ENCODE measurements at places on chromosomes 1 and 21. TPM values are rescaled to one million over a fixed set of nuclear protein-coding genes. Genes with fewer than 3 reads are reported as not detected.

MX2 gene
- 37.2 TPM for polyA plus RNA-seq

DVL1 gene
- polyA plus RNA-seq, result 1.6 TPM

ITSN1 gene
- polyA plus RNA-seq, result 2.7 TPM

CD1D gene
- polyA plus RNA-seq, result not detected

NUF2 gene
- 0.99 TPM for polyA plus RNA-seq

GPR37L1 gene
- polyA plus RNA-seq, result 0.08 TPM

TFF1 gene
- polyA plus RNA-seq, result not detected

PTPN22 gene
- polyA plus RNA-seq, result 83.2 TPM

SELENON gene
- 4.6 TPM for polyA plus RNA-seq

- DNase-seq, result no peak
These were observed 68.1 kb downstream of the JAK1 start for GRCh38 chr1:64898107-64898861.

DNA sequence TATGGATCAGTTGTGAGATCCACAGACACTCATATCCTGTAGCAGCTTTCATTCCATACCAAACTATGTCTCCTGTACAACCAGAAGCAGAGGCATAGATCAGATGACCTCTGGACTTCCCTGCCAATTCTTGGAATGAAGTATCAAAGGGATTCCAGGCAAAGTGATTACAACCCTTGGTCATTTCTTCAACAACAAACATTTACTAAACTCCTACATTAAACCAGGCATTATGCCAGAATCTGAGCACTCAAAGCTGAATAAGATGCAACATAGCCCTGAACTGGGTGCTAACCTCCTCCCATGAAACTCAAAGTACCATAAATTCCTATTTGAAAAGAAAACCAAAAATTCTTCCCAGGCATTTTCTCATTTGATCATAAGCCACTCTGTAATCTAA lies 121.2 kb upstream of the SGIP1 start:
- no peak for DNase-seq

DNA sequence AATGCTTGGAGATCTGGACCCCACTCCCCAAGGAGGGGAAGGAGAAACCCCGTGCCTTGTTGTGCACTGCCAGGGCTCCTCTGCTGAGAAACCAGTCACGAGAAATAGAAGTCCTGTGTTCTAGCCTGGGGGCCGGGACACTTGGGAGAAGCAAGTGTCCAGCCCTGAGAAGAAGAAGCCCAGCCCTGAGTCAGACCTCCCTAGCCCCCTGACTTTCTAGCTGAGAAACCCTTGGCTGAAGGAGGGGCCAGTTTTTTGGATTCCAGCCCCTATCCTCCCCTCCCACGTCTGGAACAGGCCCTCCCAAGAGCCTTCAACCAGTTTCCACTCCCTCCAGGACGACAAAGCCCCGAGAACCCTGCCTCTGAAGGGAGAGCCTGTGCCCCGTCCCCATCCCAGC lies 100.5 kb downstream of the NAV1 start:
- no peak for DNase-seq

DNA sequence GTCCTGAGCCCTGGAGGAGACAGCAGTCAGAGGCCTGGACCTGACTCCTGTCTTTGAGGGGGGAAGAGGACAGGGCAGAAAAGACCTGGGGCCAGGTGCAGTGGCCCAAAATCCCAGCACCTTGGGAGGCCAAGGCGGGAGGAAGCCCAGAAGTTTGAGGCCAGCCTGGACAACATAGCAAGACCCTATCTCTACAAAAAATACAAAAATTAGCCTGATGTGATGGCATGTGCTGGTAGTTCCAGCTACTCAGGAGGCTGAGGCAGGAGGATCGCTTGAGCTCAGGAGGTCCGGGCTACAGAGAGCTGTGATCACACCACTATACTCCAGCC lies 104.5 kb upstream of the ARHGEF16 start:
- no peak for DNase-seq

- DNase-seq, result no peak
These were observed 139.4 kb downstream of the RUNX1 start for GRCh38 chr21:34909492-34910292.

- no peak for DNase-seq
These were observed 195.1 kb downstream of the HLX start for GRCh38 chr1:221074332-221074731.

DNA sequence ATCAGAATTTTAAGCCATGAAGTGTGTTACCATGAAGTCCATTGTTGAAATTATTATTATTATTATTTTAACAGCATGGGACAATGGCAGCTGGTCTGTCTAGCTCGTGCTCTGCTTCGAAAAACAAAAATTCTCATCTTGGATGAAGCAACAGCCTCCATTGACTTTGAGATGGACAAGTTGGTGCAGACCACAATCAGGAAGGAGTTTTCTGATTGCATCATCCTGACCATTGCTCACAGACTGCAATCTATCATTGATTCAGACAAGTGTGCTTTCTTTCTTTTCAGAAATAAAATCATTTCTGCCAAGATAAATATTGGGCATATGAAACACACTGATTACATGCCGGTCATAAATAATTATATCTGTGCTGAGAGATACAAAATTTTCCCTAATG lies 21.0 kb downstream of the HSPA13 start:
- DNase-seq, result no peak

DNA sequence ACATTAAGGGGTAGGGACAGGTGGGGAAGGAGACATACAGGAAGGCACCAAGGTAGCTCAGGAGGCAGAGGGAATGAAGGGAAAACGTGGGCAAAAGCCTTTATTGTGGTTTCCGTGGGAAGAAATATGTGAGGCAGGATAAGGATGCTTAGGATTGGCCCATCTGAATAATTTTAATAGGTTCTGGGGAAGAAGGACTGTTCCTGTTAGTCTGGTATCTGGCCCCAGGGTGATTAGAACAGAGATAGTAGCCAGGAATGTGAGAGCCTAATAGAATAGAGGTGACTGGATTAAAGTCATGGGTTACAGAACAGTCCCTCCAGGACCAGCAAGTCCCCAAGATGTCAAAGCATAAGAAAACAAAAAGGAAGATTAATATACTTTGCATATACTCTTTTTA lies 545.2 kb upstream of the CAMK1G start:
- DNase-seq, result no peak

DNA sequence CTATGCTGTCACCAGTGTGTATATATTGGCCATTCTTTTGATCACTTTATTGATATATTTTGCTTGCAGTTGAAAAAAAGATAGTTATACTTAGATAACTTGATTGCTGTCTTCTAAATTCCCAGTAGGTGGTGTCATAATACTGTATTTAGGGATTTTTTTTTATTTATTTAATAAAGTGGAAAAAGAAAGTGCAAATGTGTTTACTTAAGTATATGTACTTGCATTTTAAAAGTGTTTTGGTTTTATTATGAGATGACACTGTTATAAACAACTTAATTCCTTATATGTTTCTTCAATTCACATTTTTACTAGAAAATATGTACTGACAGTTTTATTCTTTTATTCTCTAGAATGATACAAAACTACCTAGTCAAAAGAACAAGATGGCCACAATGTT lies 164.8 kb downstream of the USP25 start:
- DNase-seq, result no peak

GRCh38 chr1:59394706-59395425 lies 98.0 kb downstream of the FGGY start:
- DNase-seq, result no peak

DNA sequence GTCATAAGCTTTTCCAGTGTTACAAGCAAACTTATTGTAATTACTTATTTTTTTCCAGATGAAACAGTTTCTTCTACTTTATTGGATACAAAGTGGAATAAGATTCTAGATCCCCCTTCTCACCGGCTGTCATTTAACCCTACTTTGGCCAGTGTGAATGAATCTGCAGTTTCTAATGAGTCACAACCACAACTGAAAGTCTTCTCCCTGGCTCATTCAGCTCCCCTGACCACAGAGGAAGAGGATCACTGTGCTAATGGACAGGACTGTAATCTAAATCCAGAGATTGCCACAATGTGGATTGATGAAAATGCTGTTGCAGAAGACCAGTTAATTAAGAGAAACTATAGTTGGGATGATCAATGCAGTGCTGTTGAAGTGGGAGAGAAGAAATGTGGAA lies 95.5 kb downstream of the ZFYVE9 start:
- DNase-seq, result no peak

DNA sequence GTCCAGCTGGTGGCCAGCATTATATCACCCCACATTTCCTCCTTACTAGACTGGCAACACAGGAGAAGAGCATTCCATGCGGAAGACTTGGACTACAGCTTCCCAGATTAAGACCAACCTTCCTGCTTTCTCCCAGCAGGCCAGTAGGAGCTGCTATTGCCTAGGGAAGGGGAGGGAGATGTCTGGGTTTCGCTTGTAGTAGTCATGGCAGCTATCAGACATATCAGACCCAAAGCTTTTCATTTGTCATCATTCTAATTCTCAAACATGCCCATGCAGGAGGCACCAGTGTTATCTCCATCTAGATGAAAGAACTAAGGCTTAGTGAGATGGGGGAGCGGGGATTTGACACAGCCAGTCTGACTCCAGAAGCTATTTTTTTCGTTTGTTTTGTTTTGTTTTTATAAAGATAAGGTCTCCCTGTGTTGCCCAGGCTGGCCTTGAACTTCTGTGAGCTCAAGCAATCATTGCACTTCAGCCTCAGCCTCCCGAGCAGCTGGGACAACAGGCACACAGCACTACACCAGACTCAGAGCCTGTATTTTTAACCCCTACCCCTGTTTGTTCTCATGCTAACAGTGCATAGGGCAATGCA lies 4.5 kb downstream of the PLA2G2A start:
- no peak for DNase-seq

DNA sequence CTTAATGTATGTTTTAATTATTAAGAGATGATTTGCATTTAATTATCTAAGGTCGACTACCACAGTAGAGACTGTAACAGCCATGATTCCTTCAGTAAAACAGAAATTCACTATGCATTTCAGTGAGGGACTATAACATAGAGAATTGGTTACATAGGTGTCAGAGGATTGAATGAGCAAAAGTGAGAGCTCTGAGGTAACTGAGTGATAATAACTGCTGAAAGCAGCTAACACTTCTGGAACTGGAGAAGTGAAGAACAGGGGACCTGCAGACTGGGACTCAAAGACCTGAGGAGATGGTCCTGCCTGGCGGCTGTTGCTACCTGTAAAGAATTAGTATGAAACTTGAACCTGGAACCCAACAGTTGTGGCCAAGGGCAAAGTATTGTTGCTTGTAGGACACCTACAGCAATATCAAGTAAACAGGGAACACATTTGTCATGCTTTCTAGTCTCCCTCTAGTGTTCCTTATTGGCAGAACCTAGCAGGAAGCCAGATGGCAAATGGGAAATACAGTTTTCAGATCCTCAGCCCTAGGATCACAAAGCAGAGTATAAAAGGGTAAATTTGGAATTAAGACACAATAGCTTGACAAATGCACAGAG lies 110.6 kb downstream of the HS2ST1 start:
- no peak for DNase-seq

DNA sequence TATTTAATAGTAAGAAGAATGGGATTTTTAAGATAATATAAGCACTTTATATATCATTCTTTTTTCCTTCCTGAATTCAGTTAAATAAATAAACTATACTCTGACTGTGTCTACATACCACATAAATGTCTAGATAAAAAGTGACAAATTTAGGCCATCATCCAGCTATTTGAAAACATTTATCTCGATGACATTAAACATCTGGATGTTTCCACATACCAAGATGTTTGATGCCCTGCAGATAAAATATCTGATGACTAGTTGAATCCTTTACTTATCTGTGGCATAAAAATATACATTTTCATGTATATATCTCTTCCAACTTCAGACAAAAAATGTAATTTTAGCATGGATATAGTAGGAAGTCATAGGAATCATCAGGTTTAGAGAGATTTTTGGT lies 348.3 kb downstream of the DPYD start:
- DNase-seq, result no peak

DNA sequence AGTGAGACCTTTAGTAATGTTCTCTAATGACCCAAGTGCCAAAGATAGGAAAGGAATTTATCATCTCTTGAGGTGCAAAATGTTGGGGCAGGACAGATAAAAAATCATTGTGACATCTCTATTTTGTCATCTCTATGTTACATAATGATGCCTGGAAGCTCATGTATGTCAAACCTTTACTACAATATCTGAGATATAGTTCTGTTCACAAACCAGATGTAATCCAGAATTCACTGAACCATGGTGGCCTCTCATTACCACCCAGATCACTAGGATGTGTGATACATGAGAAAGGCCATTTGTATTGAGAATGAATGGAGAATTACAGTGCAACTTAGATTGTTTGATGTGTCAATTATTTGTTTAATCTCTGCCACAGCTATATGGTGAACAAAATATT lies 22.0 kb upstream of the KCTD3 start:
- no peak for DNase-seq

GRCh38 chr1:117130526-117130925 lies 9.0 kb upstream of the TRIM45 start:
- no peak for DNase-seq

DNA sequence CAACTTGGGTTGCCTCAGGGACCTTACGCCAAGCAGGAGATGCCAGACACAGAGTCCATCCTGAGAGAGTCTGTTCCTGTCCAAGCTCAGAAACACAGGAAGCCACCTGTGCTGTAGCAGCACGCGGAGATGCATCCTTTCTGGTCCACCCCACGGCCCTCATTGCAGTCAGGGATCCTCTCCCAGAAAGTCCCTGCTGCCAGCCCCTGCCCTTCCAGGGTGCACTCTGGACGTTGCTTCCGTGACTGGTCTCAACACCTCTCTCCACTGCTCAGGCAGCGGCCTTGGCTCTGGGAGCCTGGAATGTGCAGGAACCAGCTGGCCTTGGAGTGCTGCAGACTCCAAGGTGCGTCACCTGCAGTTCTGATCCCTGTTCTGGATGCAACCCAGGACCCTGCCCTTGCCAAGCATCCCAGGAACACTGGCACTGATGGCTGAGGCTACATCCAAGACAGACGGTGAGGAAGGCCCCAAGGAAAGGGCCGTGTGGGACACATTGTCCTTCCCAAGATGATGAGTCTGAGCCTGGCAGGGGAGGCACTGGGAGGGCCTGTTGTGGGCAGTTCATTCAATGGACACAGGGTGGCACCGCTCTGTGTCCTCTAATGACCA lies 21.7 kb upstream of the COL6A1 start:
- DNase-seq, result no peak

DNA sequence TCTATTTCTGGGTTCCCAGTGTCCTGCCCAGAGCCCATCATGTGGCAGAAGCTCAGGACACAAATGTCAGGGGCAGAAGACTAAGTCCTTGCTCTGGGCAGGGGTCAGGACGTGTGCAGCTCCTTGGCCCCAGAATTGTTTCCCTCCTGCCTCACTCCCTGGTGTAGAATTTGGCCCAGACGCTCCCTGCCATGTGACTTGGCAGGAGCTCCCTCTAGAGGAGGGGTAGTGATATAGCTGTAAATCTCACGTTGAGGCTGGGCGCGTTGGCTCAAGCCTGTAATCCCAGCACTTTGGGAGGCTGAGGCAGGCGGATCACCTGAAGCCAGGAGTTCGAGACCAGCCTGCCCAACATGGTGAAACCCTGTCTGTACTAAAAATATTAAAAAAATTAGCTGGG lies 91.2 kb downstream of the UBIAD1 start:
- DNase-seq, result no peak

DNA sequence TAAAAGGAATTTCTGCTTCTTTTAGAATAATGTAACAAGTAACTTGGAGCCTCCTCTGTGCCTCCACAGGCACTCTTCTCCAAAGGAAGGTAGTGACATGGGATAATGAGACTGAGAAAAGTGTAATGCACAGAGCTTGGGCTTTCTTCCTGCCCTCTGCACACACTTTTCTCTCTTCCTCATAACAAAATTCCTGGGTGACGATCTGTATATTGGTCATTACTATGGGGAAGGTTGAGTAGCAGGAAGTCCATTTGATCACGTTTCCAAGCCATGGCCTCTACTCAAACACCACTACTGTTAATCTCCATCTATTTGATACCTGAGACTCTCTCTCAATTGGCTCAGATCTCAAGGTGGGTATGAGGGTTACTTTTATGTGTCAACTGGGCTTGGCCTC lies 113.9 kb downstream of the GRIK1 start:
- no peak for DNase-seq

Data from CD8-positive, alpha-beta memory T cell (primary cell).